ENCODE measurements at places on chromosomes 7 and 10. TPM values are rescaled to one million over a fixed set of nuclear protein-coding genes. Genes with fewer than 3 reads are reported as not detected.

Gene CYP3A7
- total RNA-seq, result not detected

Gene OR6B1
- not detected for total RNA-seq

Gene SPRN
- total RNA-seq, result 0.64 TPM

Gene NPC1L1
- not detected for total RNA-seq

Gene MACC1
- total RNA-seq, result 0.08 TPM

Gene CFAP46
- 1.6 TPM for total RNA-seq

Gene SNX13
- total RNA-seq, result 53.3 TPM

Gene CHST3
- total RNA-seq, result 44.6 TPM

Gene CCSER2
- total RNA-seq, result 63.7 TPM

Gene TEX47
- not detected for total RNA-seq

Gene ING3
- total RNA-seq, result 9.1 TPM

Gene ZNRF2
- total RNA-seq, result 22.1 TPM

Gene ELMO1
- total RNA-seq, result 0.80 TPM

Gene HYAL4
- not detected for total RNA-seq

Gene CDHR1
- 0.39 TPM for total RNA-seq

Gene MOGAT3
- 0.23 TPM for total RNA-seq

Gene ETV1
- total RNA-seq, result 7.4 TPM

Gene WDFY4
- total RNA-seq, result 0.23 TPM

Gene PRPS1L1
- total RNA-seq, result not detected

Gene CALN1
- 0.05 TPM for total RNA-seq

Gene GCK
- total RNA-seq, result 0.36 TPM
